ENCODE measurements at places on chromosomes 11 and 22.

- DNase-seq: no peak
These were observed 9.8 kb upstream of the SEC14L6 start for GRCh38 chr22:30556388-30556787.

- peak; percentile 25 for DNase-seq
These were observed 26.4 kb upstream of the CD5 start for GRCh38 chr11:61075891-61076290.

DNA sequence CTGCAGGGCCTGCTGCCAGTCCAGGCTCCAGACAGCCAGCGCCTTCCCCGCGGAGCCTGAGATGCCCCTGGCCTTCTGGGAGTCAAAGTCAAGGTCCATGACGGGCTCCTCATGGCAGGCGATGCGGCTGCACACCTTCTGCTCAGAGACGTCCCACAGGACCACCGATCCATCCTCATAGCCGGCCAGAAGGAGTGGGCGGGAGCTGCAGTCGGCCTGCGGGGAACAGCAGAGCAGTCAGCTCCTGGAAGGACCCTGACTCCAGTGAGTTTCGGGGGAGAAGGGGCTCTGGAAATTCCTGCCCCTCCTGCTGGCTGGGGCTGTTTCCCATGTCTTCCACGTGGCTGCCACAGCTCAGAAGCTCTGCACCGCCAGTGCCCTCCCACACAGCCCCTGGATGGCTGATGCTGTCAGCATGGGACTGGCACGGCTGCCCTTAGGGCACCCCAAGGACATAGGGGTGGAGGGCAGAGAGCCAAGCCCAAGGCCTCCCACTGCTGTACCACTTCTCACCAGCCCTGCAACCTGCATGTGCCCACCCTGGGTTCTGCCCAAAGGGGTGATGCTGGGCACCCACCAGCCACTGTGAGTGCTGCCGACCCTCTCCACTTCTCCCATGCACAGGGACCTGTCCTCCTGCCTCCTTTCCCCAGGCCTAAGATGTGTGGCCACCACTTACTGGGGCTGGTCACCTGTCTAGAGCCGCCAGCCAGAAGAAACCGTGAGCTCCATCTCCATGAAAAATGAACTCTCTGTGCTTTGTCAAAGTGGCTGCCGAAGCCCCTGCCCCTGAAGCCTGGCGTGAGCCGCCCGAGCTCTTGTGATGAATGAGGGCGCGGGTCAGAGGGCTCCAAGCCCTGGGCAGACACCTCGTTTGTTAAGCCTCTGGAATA, 41.7 kb downstream of the TBX1 start:
- no peak for DNase-seq

DNA sequence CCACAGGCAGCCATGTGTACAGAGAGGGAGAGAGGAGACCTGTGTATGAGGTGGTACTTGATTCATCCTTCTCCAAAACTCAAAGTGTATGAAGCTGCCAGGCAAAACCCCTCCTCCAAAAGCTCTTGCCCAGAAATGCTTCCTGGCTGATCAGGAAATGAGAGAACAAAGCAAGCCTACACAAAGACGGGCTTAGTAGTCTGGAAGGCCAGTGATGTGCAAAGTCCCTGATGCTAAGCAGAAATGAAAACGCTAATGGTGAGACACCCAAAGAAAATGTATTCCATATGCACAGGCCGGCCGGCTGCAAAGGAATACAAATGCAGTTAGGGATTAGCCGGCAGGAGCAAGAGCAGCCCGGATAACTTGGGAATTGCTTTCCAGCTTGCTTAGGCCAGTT, 234.9 kb upstream of the CADM1 start:
- no peak for DNase-seq

DNA sequence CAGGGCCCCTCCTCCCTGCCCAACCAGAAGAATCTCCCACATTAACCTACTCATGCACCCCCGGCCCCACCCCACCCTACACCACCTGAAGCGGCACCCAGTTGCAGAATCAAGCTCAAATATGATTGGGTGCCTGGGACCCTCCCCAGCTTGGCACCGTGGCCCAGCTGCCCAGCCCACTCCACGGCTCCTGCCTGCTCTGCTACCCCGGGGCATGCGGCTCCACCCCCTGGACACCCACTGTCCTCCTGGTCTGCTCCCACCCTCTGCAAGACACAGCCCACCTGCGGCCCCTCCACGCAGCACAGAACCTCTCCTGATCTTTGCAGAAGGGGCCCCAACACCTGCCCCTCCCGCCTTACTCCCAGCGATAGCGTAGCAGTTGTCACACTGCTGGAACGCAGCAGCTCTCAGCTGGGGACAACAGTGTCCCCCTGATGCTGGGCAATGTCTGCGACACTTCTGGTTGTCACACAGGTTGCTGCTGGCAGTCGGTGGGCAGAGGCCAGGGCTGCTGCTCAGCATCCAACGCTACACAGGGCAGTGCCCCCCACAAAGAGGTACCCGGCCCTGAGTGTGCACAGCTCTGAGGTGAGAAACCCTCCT, 32.0 kb upstream of the TESMIN start:
- DNase-seq: no peak

DNA sequence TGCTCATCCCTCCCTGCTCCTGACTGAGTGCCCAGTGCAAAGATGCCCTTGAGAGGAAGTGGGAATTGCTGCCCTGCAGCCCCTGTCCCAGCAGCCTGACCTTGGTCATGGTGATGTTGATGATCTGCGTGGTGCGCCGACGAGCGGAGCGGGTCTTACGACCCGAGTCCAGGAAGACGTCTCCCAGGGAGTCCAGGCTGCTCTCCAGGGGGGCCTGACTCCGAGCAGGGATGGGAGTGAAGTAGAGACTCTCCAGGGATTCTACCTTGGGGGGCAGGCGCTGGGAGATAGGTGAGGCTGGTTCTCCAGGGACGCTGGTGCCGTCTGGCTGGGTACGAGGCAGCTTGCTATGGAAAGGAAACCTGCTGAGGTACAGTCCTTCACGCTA, 8.4 kb downstream of the IL18BP start:
- DNase-seq: no peak

DNA sequence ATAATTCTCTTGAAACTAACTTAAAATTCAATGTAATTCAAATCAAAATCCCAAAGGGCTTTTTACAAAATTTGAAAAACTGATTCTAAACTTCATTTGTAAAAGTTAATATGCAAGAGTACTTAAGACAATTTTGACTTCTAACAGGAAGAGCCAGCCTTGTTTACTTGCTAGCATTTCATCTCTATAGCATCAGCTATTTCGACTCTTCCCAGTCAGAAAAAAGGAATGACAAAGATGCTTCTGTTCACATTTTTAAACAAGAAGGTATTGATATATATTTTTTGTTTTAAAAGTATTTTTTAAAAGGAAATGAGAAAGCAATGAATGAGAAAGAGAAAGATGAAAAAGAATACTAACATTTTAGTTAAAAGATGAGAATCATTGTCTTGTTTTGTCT, 16.4 kb downstream of the SLN start:
- DNase-seq: no peak

DNA sequence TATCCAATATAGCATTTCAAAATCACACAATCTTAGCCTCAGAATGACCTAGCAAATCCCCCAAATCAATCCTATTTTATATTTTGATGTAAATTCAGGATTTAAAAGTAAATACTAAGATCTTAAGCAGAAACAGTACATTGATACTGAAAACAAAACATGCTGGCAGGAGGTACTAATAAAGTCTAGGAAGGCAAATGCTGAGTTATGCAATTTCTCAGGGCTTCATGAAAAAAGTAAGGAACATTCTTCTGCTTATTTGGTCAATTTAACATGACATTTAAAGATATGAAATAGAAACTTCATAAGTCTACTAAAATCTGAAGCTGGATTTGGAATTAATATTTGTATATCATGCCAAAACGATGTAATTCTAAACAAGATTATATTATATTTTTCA, 153.3 kb downstream of the SWAP70 start:
- no peak for DNase-seq

- no peak for DNase-seq
These were observed 42.5 kb downstream of the INSC start for GRCh38 chr11:15157181-15157580.

GRCh38 chr11:33001281-33001680, 14.4 kb upstream of the DEPDC7 start:
- no peak for DNase-seq

DNA sequence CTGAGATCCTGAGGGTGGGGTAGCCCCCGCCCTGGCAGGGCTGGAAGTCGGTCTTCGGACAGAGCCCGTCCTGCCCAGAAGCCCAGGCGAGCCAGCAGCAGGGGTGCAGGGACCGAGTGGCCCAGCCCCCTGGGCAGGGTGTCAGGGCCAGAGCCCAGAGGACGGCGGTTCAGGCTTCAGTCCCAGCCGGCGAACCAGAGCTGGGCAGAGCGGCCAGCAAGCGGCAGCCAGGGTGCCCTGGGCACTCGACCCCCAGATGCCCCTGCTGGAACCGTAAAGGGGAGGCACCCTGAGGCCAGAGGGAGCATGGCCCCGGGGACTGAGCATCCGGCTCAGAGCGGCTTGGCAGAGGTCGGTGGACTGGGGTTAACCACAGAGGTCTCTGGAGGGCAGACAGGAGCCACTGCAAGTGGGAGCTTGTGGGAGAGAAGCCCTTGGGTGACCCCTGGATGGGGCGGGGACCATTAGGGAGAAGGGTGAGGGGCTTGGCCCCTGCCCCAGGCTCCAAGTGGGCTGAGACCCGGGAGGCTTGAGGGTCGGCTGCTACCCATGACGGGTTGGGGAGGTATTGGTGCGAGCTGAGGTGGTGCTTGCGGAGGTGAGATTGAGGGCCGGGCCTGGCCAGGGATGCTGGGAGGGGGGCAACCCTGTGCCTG, 15.9 kb downstream of the LSP1 start:
- no peak for DNase-seq

GRCh38 chr22:25741692-25742626, at the start of gene MYO18B:
Gene MYO18B (plus strand): TSS chr22:25742188. CDS start chr22:25761093, 18,905 bp downstream.
- DNase-seq: no peak

DNA sequence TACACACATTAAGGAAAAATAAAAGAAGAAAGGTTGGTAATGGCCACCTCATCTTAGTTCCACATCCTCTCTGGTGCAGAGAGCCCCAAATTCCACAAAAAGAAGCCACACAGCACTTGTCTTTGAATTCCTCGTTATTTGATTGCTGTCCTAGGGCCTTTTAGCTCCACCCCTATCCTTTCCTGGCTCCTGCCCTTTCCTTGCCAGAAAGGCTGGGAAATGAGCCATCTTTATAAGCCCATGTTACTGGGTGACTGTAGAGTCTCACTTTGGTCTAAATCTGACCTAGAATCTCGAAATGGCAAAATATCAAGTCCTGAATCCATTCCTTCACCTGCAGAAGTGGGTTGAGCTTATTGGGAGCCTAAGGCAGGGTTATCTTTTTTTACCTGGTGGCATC, 4.3 kb upstream of the TMEM132A start:
- DNase-seq: no peak

- DNase-seq: no peak
These were observed 13.7 kb upstream of the CDKN1C start for GRCh38 chr11:2899080-2899783.

GRCh38 chr11:30585892-30586250, 282 bp downstream of the MPPED2 start:
- DNase-seq: no peak

DNA sequence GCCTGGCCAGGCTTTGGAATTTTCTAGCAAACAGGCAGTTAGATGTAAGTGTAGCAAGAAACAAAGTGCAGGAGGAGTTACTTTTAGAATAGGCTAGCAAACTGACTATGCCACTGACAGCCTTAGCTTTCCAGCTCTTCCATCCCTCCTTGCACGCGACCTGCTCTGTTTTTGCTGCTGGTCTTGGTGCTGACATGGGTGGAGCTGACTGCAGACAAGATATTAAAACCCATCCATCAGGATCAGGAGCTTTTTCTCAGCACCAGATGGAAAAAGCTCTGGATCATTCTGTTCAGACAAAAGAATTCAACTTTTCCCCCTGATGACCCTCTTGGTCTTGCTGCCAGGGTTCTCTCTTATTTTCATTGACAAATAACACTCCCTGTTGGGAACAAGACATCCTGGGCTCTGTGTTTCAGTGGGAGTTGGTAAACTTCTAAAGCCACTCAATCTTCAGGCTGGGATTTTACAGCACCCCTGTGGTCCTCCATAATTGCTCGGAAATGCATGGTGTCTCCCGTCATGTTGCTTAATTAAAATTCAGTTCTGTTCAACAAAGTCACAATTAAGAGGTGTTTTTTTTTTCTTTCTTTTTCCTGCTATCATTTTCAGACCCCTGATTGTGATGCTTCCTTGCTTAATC, 240.0 kb upstream of the LARGE1 start:
- no peak for DNase-seq

- no peak for DNase-seq
These were observed 20.6 kb downstream of the TSPAN4 start for GRCh38 chr11:863023-863909.

DNA sequence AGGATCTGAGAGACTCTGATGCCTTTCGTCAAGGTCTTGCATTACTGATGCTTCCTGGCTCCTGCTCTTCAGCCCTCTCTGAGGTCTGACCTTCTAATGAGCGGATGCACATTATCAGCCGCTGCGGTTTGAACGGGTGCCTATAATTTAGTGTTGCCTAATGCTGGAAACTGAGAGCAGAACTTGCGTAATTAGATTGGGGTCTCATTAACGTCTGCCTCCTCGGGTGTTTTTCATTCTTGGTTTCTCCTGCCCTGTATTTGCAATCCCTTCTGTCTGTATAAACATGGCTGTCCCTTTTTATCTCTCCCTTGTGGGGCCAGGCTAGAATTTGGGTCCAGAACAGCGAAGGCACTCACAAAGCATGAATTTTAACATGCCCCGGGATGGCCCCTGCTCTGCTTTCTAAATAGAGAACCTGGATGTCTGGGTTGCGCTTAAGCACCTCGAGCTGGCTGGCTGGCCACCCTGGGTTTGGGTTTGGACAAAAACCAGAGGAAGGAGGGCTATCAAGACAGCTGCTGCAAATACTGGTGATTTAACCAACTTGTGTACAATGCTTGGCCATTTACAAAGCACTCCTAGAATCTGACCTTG, 118.6 kb downstream of the TIMP3 start:
- no peak for DNase-seq

GRCh38 chr11:33700063-33700501, 544 bp downstream of the C11orf91 start:
- no peak for DNase-seq

- peak; percentile 57 for DNase-seq
These were observed 702 bp downstream of the BIRC2 start for GRCh38 chr11:102347462-102348370.

DNA sequence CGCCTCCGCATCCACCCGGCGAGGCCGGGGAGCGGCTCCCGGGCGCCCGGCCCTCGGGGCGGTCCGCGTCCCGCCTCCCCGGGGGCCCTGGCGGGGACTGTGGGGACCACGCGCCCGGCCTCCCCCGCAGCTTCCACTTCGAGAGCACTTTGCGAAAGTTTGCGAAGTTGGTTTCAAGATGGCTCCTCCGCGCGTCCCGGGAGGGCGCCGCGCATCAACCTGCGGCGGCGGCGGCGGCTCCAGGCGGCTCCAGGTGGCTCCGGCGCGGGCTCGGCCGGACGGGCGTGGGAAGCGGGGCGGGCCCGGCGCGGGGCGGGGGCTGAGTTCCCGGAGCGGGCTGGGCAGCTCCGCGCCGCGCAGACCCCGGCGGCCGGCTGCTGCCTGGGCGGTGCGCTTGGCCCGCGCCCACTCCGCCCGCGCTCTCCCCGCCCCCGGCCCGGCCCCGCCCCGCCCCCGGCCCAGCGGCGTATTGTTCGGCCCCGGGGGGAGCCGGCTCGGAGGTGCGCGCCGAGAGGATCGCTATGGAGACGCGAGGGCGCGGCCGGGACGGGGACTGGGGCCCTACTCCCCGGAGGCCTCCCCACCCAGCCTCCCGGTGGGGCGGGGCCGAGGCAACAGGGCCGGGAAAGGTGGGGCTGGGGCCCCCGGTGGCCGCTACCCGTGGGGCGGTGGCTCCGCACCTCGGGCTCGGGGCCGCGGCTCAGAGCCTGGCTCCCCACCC, at the start of gene CELSR1:
Gene CELSR1 (minus strand): TSS at position 396 of the 721 bp plus-strand sequence. CDS start 450 bp downstream, outside the sequence.
- DNase-seq: peak; percentile 10
